Aorta (tissue), 5 donors: ENCODE measurements at places on chromosomes 3 and 15. TPM values are rescaled to one million over a fixed set of nuclear protein-coding genes. Genes with fewer than 3 reads are reported as not detected.

The ZNF660 gene
- total RNA-seq, result 8.1 TPM

DNA sequence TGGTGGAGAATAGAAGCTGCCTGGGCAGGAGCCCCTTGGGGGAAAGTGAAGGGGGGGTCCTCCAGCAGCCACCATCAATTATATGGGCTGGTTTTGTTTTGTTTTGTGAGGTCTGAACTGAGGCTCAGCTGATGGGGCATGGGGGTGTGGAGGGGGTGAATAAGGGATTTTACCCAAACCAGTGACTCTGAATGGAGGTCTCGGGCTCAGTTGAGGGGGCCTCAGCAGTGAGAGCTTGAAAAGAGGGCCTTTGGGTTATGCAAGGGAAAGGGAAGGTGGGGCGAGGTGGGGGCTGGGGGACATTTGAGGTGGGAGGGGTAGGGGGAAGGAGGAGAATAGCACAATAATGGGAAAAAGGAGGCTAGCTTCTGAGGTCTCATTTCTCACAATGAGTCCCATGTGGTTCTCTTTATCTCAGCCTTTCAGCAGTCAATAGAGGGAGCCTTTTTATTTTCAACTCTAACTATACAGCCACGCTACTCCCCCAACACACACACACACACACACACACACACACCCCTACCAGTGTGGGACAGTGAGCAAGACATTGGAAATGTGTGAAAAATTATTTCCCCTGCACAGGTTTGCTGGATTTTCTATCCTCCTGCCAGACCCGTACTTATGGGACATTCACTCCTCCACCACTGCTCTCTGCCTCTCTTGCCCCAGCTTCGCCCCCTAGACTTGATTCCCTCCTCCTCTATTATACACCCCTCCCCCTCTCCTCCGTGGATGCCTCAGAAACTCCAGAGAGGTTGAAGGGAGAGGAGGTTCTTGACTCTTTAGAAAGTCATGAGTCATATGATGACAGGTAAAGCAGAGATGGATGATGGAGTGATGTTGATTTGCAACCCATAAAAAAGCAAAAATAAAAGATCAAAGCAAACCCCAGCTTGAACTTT, 96.0 kb downstream of the GTPBP8 start:
- no peak for DNase-seq
- no peaks in the 10 kb centered on the region for H3K4me1 ChIP-seq
- H3K27ac ChIP-seq, result no peak overlapping the region
- H3K36me3 ChIP-seq, result no peaks in the 10 kb centered on the region
- no peaks in the 10 kb centered on the region for H3K27me3 ChIP-seq

- no peak overlapping the region for H3K27ac ChIP-seq
- no peaks in the 10 kb centered on the region for H3K36me3 ChIP-seq
- H3K4me1 ChIP-seq, result no peaks in the 10 kb centered on the region
- H3K4me3 ChIP-seq, result no peak overlapping the region
- DNase-seq, result no peak
These were observed 30.5 kb upstream of the NOX5 start for GRCh38 chr15:68983961-68984481.

DNA sequence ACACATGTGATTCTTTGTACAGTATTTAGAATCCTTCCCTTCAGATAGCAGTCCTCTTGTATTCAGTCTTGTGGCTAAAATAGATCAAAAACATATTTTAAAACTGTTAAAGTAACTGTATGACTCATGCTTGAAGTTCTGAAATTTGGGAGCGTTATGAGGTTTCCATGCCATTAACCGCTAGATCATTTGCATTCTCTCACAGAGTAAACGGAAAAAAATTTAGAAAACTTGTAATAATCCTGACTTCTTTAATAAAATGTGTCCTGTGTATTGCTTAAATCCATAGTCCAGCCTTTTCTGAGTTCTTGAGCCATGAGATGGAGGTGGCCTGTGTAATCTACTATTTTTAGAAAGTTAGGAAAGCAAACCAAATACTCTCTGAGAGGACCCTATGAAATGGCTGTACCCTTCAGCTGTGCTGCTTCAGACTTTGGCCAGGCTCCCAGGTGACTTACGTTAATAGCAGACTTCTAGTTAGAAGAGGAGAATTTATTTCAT, 33.8 kb downstream of the MBNL1 start:
- no peak overlapping the region for H3K4me3 ChIP-seq
- peaks cover 3% of the 10 kb centered on the region for H3K36me3 ChIP-seq
- H3K27ac ChIP-seq, result peak overlapping the region; percentile 97
- peaks cover 24% of the 10 kb centered on the region for H3K4me1 ChIP-seq
- H3K27me3 ChIP-seq, result no peaks in the 10 kb centered on the region

The CCDC54 gene
- not detected for total RNA-seq

- no peaks in the 10 kb centered on the region for H3K27me3 ChIP-seq
- H3K4me3 ChIP-seq, result no peak overlapping the region
- DNase-seq, result no peak
- peaks cover 2% of the 10 kb centered on the region for H3K4me1 ChIP-seq
These were observed 642.3 kb upstream of the ADAMTS9 start for GRCh38 chr3:65330072-65330471.

DNA sequence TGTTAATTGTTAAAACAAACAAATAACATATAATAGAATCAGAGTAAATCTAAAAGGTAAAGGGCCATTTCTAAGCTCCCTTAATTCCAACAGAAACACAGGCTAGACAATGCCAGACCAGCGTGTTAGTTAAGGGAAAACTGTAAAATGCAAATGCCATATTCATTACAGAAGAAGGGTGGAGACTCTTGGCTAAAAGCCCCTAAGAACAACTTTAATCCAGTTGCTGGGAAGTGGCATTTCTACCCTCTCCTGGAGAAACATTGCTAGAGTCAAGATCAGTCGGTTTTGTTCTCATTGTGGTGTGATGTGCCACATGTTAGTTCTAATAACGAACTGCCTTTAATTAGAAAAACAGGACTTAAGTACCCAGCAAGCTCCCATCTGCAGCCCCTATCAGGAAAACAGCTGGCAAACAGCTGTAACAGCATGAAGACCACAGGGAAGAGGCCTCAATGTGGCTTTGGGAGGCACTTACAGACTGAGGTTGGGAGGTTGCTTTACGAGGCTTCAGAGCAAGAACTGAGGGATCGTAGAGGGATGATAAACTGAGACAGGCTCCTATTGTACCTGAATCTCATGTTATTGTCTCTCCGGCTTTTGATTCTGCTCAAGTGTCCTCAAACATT, 1134.8 kb downstream of the ROBO1 start:
- H3K4me1 ChIP-seq, result peaks cover 3% of the 10 kb centered on the region
- H3K27me3 ChIP-seq, result no peaks in the 10 kb centered on the region
- H3K27ac ChIP-seq, result no peak overlapping the region
- DNase-seq, result no peak
- H3K4me3 ChIP-seq, result no peak overlapping the region

GRCh38 chr3:46297658-46298423, 55.6 kb downstream of the CCR3 start:
- H3K4me1 ChIP-seq, result no peaks in the 10 kb centered on the region
- no peak overlapping the region for H3K27ac ChIP-seq
- no peaks in the 10 kb centered on the region for H3K27me3 ChIP-seq
- no peaks in the 10 kb centered on the region for H3K36me3 ChIP-seq
- H3K4me3 ChIP-seq, result no peak overlapping the region

- no peaks in the 10 kb centered on the region for H3K27me3 ChIP-seq
- peak overlapping the region; percentile 78 for H3K27ac ChIP-seq
- H3K4me3 ChIP-seq, result peak overlapping the region; percentile 60
These were observed 868 bp upstream of the TMEM87A start for GRCh38 chr15:42273900-42274701.

DNA sequence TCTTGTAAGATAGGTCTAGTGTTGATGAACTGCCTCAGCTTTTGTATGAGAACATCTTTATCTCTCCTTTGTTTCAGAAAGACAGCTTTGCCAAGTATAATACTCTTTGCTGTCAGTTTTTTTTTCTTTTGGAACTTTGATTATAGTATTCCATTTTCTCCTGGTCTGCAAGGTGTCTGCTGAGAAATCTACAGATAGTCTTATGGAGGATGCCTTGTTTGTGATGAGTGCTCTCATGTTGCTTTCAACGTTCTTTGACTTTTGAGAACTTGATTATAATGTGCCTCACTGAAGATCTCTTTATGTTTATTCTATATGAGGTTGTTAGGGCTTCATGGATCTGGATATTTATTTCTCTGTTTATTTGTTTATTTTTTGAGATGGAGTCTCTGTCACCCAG, 60.3 kb downstream of the DOCK3 start:
- H3K27me3 ChIP-seq, result no peaks in the 10 kb centered on the region
- DNase-seq, result no peak
- H3K27ac ChIP-seq, result no peak overlapping the region
- no peaks in the 10 kb centered on the region for H3K36me3 ChIP-seq

GRCh38 chr3:71984843-71985613, 200.1 kb upstream of the PROK2 start:
- H3K4me1 ChIP-seq, result no peaks in the 10 kb centered on the region
- no peak overlapping the region for H3K4me3 ChIP-seq
- H3K27me3 ChIP-seq, result peaks cover 1% of the 10 kb centered on the region
- no peaks in the 10 kb centered on the region for H3K36me3 ChIP-seq
- H3K27ac ChIP-seq, result no peak overlapping the region

The MST1R gene
- 13.1 TPM for total RNA-seq

The ETFA gene
- 76.0 TPM for total RNA-seq

DNA sequence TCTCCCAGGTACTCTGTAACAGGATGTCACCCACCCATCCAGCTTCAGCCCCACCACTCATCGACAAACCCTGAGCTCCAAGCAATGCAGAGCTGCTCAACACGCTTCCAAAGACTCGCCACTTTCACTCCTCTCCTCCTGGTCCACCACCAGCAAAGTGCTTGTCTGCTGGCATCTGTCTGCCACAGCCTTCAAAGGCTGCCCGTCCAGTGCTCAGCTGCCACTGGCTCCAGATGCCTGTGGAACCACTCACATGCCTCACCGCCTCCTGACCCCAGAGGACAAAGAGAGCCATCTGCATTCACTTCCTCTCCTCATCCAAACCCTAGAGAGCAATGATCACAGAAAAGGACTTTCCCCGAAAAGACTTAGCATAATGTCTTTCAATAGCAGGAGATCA, 109.5 kb upstream of the OCA2 start:
- no peak overlapping the region for H3K4me3 ChIP-seq
- no peaks in the 10 kb centered on the region for H3K36me3 ChIP-seq
- no peaks in the 10 kb centered on the region for H3K4me1 ChIP-seq

- H3K27ac ChIP-seq, result no peak overlapping the region
- H3K4me1 ChIP-seq, result no peaks in the 10 kb centered on the region
- H3K27me3 ChIP-seq, result no peaks in the 10 kb centered on the region
- no peaks in the 10 kb centered on the region for H3K36me3 ChIP-seq
- H3K4me3 ChIP-seq, result no peak overlapping the region
These were observed 29.6 kb upstream of the RPS17 start for GRCh38 chr15:82569834-82570233.

GRCh38 chr15:97401970-97402369, 558.5 kb upstream of the ARRDC4 start:
- H3K27ac ChIP-seq, result no peak overlapping the region
- DNase-seq, result no peak
- no peaks in the 10 kb centered on the region for H3K4me1 ChIP-seq
- H3K27me3 ChIP-seq, result peaks cover 1% of the 10 kb centered on the region
- no peaks in the 10 kb centered on the region for H3K36me3 ChIP-seq
- no peak overlapping the region for H3K4me3 ChIP-seq
